ENCODE measurements at places on chromosomes 16 and 17.

DNA sequence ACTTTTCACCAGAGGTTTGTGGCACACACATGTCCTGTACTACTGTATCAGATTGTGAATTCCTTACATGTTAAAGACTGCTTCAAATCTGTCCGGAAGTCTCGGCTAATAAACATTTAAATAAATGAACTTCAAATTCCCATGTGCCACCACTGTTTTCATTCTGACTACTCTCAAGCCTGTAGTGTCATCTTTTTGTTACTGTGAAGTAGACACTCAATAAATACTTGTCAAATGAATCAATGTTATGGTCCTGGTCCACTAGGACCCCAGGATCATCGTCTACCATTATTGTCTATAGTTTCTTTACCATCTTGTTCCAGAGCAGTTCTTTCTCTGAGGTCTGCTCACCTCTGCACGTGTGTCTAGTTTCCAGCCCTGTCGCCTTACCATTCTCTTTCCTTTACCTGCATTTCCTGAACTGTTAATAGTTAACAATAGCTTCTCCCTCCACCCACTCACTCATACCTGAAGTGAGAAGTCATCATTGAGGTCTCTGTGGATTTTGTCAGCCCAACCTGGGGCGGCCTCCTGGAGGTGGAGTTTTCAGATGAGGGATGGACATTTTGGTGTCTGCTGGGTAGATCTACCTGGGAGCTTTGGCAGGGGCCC lies 333.0 kb downstream of the SEC14L1 start:
- no peak for DNase-seq

DNA sequence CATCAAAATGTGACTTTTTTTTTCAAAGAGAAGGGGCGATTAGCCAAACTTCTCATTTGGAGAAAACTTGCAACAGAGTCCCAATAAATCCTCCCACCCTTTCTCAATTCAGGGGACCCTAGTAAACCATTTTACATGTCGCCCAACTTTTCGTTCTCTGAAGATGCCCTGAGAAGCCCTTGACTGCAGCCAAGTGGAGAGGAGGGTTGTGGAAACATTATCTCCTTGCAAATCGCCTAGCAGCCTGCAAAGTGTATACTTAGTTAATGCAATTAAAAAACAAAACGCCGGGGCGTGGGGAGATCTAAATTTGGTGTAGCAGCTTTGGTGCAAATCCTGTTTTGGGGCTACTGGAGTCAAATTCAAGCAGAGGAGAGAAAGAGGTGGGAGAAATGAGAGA lies 1.2 kb upstream of the SHISA9 start:
- no peak for DNase-seq

- DNase-seq, result no peak
Measured at GRCh38 chr16:89257281-89257731, 39.8 kb downstream of the ZNF778 start.

DNA sequence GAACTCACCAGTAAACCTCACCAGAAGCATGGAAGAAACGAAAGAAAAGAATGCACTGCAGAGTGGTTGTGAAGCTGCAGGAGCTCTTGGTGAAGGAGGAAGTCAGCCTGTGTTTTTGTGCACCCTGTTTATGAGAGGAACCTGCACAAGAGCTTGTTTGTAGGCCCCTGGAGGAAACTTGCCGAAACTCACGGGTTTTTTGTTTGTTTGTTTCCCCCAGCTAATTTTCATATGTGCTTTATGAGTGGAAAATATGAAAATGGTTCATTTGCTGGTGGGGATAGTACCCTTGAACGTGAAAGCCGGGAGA lies 222.7 kb downstream of the C16orf95 start:
- DNase-seq, result no peak

DNA sequence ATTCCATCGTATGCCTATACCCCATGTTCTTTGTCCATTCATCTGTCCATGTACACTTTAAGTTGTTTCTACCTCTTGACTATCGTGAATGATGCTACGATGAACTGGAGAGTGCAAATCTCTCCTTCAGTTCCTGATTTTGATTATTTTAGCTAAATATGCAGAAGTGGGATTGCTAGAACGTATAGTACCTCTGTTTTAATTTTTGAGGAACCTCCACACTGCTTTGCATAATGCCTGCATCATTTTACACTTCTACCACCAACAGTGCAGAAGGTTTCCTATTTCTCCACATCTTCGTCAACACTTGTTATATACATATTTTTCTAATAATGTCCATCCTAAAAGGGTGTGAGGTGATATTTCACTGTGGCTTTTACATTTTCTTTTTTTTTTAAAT lies 43.9 kb downstream of the SDR42E1 start:
- no peak for DNase-seq

DNA sequence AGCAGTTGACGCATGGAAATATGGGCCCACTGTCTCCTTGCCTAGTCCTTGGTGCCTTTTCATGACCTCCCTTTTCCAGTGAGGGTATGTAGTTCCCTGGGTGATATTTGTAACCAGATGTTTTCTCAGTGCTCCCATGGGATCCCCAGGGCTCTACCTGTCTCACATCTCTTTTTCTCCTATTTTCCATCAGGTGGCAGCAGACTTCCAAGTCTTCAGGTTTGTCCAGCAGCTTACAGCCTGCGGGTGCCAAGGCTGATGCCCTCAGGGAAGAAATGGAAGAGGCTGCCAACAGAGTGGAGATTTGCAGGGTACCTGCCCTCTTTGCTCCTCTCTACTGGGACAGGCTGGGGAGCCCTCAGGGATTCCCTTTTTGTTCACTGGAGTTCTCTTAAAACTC lies 89.1 kb downstream of the ELAC2 start:
- no peak for DNase-seq

- DNase-seq, result no peak
Measured at GRCh38 chr17:80790981-80791742, 200.5 kb upstream of the CHMP6 start.

GRCh38 chr17:7294614-7295153 lies at the start of gene YBX2:
TSS of gene YBX2 (minus strand) at chr17:7294639. CDS start at chr17:7294500, 139 bp downstream.
- no peak for DNase-seq

DNA sequence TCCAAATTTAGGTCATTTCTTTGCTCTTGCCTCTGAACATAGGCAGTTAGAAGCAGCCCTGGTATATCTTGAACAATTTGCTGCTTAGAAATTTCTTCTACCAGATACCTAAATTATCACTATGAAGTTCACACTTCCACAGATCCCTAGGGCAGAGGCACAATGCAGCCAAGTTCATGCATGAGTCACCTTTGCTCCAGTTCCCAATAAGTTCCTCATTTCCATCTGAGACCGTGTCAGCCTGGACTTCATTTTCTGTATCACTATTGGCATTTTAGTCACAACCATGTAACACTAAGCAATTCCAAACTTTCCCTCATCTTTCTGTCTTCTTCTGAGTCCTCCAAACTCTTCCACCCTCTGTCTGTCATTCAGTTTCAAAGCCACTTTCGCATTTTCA lies 45.0 kb downstream of the KCNJ16 start:
- no peak for DNase-seq

DNA sequence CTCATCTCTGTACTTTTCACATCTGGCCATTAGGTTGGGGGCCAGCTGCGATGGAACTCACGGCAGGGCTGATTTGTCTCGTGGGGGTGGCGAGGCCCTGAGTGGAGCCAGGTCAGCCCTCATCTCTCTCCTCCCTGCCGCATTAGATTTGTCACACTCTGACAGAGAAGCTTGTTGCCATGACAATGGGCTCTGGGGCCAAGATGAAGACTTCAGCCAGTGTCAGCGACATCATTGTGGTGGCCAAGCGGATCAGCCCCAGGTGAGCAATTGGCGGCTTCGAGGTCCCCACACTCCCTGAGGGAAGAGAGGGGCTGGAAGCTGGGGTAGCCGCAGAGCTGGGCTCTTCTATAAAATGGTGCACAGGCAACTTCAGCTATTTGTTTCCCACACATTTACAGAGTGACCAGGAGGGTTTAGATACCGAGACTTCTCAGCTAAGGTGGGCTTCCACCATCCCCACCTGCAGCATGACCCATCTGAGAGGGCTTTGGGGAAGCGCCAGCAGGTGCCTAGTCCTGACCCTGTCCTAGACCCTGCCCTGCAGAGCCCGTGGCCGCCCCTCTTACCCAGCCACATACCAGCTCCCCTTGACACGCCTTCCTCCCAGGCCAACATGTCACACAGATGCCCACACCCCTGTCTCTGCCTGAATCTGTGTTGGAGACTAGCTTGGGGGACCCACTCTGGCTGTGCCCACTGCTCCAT lies 8.4 kb downstream of the TMEM98 start:
- DNase-seq, result no peak

DNA sequence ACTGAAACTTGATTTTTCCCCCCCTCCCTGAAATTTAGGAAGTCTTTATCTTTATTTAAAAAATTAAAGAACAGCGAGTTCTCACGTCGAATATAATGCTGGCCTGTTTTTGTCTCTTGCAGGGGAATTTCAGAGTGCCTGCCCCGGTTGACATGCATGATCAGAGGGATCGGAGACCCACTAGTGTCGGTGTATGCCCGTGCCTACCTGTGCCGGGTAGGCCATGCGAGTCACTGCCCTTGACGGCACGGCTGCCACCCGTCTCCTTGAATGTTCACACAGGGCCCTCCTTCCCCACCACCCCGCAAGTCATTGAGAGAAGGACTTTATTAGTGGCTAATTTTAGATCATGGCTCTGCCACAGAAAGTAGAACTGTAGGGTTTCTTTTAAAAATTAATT lies 54.7 kb downstream of the VPS35L start:
- no peak for DNase-seq

DNA sequence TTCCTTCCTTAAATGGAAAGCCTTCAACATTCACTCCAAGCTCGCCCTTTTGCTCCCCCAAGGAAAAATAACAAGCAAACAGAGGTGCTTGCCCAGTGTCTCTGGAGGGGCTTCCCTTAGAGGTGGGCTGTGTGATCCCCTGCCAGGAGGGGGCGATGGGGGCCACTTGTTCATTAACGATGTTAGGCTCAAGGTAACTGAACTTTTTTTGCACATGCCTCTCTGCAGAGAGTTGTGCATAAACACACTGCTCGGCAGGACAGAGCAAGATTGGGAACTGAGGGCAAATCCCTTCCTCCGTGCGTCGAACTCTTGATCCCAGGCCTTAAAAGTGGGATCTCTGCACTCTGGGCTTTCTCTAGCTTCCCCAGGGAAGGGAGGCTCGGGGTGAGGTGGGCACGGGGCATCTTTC lies 15.5 kb upstream of the NAGLU start:
- no peak for DNase-seq

- peak; percentile 66 for DNase-seq
Measured at GRCh38 chr16:85275533-85276249, 163.4 kb upstream of the CIBAR2 start.

Measured in hippocampal formation (tissue), 2 donors.